ENCODE measurements at places on chromosomes 16 and 17. TPM values are rescaled to one million over a fixed set of nuclear protein-coding genes. Genes with fewer than 3 reads are reported as not detected.

DNA sequence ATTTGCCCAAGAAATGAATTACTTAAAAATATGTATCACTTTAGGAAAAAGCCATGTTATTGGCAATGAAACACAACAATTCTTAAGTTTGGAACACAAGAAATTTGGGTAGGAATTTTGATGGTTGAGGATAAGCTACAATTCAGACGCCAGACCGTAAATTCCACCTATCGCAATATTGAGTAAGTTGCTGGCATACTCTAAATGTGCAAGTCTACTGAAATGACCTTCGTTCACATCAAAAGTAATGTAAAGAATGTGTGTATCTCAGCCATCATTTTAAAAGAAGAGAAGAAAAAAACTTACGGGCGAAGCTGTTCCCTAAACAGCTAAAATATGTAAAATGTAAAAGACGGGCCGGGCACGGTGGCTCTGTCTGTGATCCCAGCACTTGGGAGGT lies 33.4 kb downstream of the UBE2G1 start:
- no peak overlapping the region for H3K27ac ChIP-seq
- DNase-seq, result no peak
- no peaks in the 10 kb centered on the region for H3K27me3 ChIP-seq
- no peaks in the 10 kb centered on the region for H3K36me3 ChIP-seq
- H3K4me3 ChIP-seq, result no peak overlapping the region

DNA sequence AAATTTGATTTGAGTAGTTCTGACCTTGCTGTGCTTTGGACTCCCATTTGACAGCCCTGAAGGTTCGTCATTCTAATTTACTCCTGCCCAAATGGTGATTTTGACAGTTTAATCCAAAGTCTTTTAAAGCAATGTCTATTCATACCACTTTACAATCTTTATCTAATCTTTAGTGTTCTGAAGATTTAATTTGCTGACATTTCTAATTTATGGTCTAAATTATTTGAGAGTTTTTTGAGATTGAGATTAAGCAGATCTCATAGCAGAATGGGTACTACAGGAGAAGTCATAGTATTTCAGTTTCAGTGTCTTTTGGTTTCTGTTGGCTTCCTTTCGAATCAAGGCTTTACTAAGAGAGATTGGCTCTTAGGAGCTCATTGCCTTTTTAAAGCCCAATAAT lies 32.6 kb upstream of the RASL10B start:
- H3K4me1 ChIP-seq, result no peaks in the 10 kb centered on the region
- no peaks in the 10 kb centered on the region for H3K27me3 ChIP-seq
- no peaks in the 10 kb centered on the region for H3K36me3 ChIP-seq
- no peak for DNase-seq
- no peak overlapping the region for H3K27ac ChIP-seq

DNA sequence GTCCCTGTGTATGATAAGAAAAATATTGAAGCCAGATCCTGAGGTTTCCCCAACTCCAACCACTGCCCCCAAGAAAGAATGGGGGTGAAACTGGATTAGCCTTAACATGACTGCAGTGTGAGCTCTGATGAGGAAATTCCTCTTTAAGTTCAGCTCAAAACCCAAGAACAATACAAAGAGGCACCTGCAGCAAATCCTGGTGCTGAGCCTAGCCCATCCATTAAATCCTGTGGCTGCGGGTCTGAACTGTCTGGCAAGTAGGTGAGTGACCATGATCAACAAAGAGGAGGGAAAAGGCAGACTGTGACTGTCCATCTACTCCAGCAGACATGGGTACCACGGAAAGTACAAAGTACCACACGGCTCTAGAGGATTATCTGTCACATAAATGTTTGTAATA lies 64.2 kb downstream of the CREBBP start:
- no peak for DNase-seq
- H3K4me1 ChIP-seq, result peaks cover 49% of the 10 kb centered on the region
- H3K27me3 ChIP-seq, result no peaks in the 10 kb centered on the region
- no peak overlapping the region for H3K4me3 ChIP-seq
- H3K27ac ChIP-seq, result no peak overlapping the region

DNA sequence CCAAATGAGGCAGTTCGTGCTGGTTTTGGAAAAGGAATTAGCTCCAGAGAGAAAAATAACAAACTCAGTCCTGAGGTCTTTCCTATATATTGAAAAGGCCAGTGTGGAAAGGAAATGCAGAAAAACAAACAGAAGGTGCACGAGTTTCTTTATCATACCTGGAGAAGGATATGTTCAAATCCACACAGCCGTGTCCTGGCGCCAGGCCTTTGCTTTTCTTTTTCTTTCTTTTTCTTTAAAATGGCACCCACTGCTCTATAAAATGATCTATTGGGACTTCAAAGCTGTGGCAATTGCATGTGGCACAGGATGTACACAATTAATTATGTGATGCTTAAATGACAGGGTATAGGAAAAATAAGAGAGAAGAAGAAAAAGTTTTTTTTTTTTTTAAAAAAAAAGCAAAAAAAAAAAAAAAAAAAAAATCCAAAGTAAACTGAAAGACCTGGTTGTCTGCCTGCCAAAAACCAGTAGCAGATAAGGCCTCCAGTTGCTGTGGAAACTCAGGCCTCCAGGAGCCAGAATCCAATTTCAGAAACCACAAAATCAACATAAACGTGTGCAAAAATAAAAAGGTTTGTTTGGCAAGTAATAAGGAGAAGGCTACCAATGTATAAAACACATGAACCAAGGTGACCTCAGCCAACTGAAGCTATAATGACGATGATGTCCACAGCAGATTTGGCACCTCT lies 957.6 kb upstream of the SOX9 start:
- H3K4me1 ChIP-seq, result no peaks in the 10 kb centered on the region
- no peak overlapping the region for H3K27ac ChIP-seq
- DNase-seq, result no peak
- no peaks in the 10 kb centered on the region for H3K27me3 ChIP-seq

DNA sequence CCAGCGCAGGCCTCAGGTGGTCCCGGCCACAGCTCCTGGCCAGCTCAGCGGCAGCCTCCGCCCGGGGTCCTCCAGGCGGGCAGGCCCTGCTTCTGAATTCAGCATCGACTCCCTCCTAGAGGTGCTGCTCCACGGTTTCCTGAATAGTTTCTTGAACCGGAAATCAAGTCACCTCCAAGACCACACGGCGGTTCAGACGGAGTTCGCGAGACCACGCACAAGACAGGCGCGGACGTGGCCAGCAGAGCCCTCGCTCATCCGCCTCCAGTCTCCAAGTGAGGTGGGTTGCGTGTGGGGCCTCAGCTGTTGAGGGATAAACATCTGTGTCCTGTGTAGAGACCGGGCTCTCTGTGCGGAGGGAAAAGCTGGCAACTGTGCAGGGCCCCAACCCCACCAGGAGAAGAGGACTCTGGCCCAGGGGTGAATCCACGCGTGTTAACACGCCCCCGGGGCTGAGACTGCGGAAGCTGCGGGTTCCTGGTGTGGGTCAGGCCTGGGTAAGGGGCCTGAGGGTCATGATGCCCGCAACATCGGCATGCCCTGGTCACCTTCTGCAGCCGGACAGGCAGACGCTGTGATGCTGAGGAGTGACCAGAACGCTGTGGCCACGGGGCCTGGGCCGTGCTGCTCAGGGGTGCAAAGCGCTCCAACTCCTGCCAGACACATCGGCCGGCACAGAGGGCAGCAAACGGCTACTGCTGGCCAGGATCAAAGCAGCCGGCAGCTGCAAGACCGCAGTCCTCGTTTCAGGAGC lies 55.0 kb upstream of the METRNL start:
- no peak for DNase-seq
- no peak overlapping the region for H3K4me3 ChIP-seq
- no peaks in the 10 kb centered on the region for H3K27me3 ChIP-seq
- no peak overlapping the region for H3K27ac ChIP-seq

GRCh38 chr17:732902-733720 lies 715 bp downstream of the TLCD3A start:
- peak overlapping the region; percentile 98 for H3K4me3 ChIP-seq
- no peaks in the 10 kb centered on the region for H3K27me3 ChIP-seq
- H3K4me1 ChIP-seq, result no peaks in the 10 kb centered on the region
- DNase-seq, result peak; percentile 52

DNA sequence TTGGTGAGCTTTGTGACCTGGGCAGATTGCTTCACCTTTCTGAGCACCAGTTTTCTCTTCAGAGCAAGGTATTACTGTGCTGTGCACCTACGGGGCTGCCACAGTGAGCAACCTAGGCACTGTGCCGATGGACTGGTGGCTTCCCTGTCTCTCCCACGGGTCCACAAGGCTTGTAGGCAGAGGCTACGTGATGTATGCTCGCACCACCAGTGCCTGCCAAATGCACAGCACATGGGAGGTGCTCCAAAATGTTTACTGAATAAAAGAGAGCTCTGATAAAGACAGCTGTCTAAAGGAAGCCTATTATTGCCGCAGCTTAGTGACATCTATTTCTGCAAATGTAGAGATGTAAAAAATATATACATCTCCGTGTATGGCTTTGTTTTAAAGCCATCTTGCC lies 139.2 kb downstream of the CDK5R1 start:
- DNase-seq, result no peak
- no peaks in the 10 kb centered on the region for H3K27me3 ChIP-seq
- no peaks in the 10 kb centered on the region for H3K4me1 ChIP-seq

DNA sequence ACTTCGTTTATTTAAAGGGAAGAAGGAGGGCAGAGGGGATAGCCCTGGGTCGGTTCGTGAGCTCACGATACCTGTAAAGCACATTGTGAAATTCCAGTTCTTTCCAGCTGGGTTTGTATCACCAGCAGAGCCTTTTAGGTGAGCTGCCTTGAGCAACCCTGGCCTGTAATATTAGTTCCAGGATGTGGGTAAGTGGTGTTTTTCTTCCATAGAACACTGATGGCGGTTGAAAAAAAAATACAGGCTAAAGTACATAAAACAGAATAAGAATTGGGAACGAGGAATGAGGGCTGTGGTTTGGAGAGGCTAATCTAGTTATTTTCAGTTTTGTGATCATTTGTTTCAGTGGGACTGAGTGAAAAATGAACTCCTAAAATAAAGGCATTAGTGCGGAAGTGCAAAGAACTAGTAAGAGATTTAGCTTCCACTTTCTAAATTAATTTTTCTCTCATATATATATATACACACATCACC lies 20.6 kb downstream of the HS3ST3B1 start:
- H3K36me3 ChIP-seq, result no peaks in the 10 kb centered on the region
- no peak overlapping the region for H3K4me3 ChIP-seq
- no peak overlapping the region for H3K27ac ChIP-seq
- no peaks in the 10 kb centered on the region for H3K27me3 ChIP-seq
- no peak for DNase-seq
- no peaks in the 10 kb centered on the region for H3K4me1 ChIP-seq

DNA sequence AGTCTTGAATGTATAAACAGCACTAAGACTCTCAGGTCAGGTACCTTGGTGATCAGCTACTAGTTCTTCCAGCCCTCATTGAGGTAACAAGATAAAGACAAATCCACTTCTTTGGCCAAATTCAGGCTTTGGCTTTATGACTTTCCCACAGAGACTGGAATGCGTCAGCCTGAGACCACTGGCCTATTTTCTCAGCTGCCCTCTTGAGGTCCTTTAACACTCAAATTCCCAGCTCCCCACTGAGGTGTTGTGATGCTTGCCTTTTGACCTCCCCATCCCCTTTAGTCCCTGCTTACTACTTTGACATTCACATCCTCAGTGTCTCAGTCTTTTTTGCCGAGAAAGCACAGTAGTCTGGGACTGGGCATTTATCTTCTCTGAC lies 10.6 kb downstream of the TNFAIP1 start:
- H3K4me1 ChIP-seq, result peaks cover 38% of the 10 kb centered on the region
- no peak for DNase-seq
- peaks cover 88% of the 10 kb centered on the region for H3K36me3 ChIP-seq
- peak overlapping the region; percentile 93 for H3K27ac ChIP-seq

GRCh38 chr17:59694344-59694743 lies 12.9 kb downstream of the PTRH2 start:
- no peak for DNase-seq
- H3K4me3 ChIP-seq, result no peak overlapping the region
- H3K36me3 ChIP-seq, result no peaks in the 10 kb centered on the region
- H3K4me1 ChIP-seq, result no peaks in the 10 kb centered on the region
- H3K27me3 ChIP-seq, result no peaks in the 10 kb centered on the region

DNA sequence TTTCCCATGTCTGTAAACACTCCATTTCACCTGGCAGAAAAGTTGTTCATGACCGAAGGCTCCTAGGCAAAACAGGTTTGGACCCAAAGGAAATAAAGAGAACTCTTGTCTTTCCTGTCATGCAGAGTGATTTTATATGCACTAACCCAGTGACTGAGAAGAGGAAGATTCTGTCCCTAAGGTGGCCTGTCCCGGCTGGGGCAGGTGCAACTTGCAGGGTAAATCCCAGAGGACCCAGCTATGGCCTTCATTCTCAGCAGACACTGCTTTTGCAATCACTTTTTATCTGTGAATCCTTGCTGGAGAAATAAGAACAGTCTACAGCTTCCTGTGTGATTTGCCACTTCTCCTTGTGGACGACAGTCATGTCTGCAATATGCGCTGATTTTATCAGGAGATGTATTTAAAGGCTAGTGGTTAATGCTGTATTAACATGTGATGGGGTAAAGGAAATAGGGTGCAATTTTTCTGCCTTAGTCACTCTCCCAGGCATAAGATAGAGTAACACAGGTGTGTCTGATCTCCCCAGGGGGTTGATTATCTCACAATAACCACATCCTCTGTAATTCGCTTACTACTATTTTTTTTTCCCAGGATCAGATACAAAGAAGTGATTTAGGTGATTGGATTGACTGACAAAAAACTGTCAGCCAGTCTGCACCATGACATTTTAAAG lies 696.8 kb upstream of the SOX9 start:
- H3K4me1 ChIP-seq, result no peaks in the 10 kb centered on the region
- H3K27ac ChIP-seq, result no peak overlapping the region
- H3K27me3 ChIP-seq, result no peaks in the 10 kb centered on the region
- no peak for DNase-seq
- H3K4me3 ChIP-seq, result no peak overlapping the region

GRCh38 chr16:1950047-1950446 lies 4.4 kb downstream of the RPL3L start:
- H3K4me1 ChIP-seq, result no peaks in the 10 kb centered on the region
- DNase-seq, result no peak
- H3K27me3 ChIP-seq, result no peaks in the 10 kb centered on the region
- H3K36me3 ChIP-seq, result no peaks in the 10 kb centered on the region
- no peak overlapping the region for H3K27ac ChIP-seq

Gene TP53TG3D
- total RNA-seq, result not detected

Gene CCL16
- total RNA-seq, result 0.61 TPM

Gene MYH11
- total RNA-seq, result 6.6 TPM

Gene SLC2A4
- total RNA-seq, result 10.0 TPM

Gene HOXB13
- total RNA-seq, result not detected

Gene EEF2KMT
- total RNA-seq, result 13.1 TPM

Gene OTOA
- not detected for total RNA-seq

Gene TP53TG3
- not detected for total RNA-seq

Gene SOX8
- total RNA-seq, result 0.66 TPM

Gene KRT9
- total RNA-seq, result not detected

Data from adrenal gland (tissue), 19 donors.